DMS53 (cell line): ENCODE measurements at places on chromosomes 11 and 22.

DNA sequence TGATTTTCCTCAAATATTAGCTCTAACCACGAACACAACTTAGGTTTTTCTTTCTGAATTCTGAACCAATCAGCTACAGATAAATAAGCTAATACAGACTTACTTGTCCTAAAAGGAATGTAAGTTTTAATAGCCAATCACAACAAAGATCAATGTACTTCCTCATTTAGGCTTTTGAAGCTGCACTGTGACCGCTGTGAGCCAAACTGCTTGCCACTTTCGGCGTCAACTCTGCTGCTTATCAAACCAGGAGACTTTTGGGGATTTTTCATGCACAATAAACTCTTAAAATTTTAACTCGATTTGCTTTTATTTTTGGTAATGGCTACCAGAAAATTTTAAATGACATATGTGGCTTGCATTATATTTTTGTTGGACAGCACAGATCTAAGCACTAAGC, 92.5 kb downstream of the TMPRSS5 start:
- DNase-seq: no peak

GRCh38 chr22:41285441-41285819, 557 bp downstream of the RANGAP1 start:
- DNase-seq: peak; percentile 85

- DNase-seq: peak; percentile 79
Measured at GRCh38 chr11:45110562-45110961, 35.9 kb upstream of the PRDM11 start.

DNA sequence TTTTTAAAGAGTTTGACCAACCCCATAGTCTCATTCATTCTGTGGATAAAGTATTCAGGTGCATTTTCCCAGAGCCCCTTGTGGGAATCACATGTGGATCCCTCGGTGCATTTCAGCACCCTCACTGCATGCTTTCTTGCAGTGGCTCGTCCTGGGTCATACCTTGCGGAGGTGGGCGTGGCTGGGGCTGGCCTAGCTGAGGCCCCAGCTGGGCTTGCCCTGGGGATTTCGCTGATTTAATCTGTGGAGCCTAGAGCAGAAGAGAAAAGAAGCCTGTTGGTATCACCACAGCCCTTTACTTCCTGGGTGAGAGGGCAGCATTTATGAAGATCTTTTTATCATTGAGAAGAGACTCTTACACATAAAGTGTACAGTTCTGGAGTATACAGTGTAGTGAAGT, 53.1 kb downstream of the FBXO7 start:
- no peak for DNase-seq

- peak; percentile 56 for DNase-seq
Measured at GRCh38 chr11:870127-870413, 27.4 kb downstream of the TSPAN4 start.

GRCh38 chr11:125141686-125142535, 22.6 kb upstream of the PKNOX2 start:
- DNase-seq: peak; percentile 25

DNA sequence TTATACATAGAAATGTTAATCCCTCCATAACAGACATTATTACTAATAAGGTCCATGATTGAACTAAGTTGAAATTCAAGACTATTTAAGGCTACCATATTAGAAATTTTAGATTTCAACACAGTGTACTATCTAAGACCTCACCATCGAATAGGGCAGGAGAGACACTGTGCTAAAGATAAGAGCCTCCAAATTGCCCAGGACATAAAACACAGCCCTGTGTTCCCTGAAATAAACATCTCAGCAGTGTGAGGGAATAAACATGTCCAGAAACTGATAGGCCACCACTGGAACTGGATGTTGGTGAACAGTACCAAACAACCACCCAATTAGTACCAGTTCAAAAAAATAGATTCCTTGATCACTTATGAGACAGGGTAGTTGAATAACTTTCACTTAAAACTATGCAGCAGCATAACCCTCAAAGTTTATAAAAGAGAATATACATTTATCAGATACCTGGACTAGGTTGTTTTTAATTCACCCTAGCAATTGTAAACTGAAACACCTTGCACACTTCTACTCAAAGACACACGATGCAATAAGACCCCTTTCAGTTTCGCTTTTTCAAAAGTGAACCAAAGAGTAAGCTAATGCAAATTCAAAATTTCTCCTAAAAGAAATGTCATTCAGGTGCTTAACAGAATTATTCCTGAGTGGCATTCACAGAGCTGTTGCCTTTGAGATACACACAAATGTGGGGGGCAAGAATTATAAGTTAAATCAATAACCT, 34.3 kb downstream of the USP28 start:
- no peak for DNase-seq

- no peak for DNase-seq
Measured at GRCh38 chr11:59223611-59224010, 10.9 kb upstream of the MPEG1 start.

GRCh38 chr22:45608763-45609180, 62.9 kb upstream of the ATXN10 start:
- no peak for DNase-seq

GRCh38 chr11:68042219-68043028, 3.6 kb downstream of the TCIRG1 start:
- peak; percentile 40 for DNase-seq

GRCh38 chr11:134045799-134046635, 22.9 kb upstream of the JAM3 start:
- DNase-seq: peak; percentile 86

- no peak for DNase-seq
Measured at GRCh38 chr11:133892126-133892525, 46.8 kb upstream of the SPATA19 start.

DNA sequence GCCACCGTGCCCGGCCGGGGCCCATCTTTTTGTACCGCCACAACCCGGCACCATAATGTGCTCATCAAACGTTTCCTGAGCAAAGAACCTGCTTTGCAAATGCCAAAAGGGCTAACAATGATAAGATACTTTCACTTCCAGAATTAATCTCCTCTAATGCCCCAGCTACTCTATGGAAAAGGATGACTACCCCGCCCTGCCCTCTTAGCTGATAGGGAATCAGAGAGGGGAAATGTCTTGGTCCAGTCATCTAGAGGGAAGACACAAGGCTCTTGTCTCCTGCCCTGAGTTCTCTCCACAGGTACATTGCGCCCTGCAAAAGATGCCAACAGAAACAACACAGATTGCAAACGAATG, 586 bp downstream of the TTLL1 start:
- no peak for DNase-seq

DNA sequence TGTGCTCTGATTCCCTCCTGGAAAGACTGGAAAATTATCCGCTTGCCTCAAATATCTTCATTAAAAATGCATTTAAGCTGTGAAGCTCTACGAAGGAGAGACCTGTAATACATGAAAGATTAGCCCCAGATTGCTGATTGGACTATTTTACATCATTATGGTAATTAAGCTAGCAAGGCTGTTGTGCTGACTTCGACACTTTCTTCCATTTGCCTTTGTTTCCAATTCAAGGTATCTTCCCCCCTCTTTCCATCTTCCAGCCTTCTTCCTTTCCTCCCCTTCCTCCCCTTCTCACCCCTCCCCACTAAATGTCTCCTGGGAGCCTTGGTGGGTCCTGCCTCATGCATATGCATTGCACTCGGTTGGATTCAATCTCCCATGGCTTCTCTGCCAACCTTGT, 710.8 kb downstream of the OPCML start:
- no peak for DNase-seq

DNA sequence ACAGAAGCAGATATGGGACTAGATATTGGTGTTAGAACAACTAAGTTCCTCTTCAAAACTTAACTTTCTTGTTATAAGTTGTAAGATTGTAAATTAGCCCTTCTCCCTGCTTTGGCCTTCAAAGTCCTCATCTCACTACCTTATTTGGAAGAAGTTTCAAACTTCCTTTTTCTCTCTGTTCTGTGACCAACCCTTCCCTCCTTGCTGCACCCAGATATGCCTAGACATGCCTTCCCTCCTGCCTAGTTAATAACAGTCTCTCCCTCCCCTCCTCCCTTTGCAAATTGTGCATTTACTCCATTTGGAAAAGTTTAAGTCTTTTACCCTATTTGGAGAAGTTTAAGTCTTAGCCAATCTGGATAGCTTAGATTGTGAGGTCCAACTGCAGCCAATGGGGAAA, 4.9 kb downstream of the OR52K2 start:
- DNase-seq: no peak

DNA sequence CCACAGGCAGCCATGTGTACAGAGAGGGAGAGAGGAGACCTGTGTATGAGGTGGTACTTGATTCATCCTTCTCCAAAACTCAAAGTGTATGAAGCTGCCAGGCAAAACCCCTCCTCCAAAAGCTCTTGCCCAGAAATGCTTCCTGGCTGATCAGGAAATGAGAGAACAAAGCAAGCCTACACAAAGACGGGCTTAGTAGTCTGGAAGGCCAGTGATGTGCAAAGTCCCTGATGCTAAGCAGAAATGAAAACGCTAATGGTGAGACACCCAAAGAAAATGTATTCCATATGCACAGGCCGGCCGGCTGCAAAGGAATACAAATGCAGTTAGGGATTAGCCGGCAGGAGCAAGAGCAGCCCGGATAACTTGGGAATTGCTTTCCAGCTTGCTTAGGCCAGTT, 234.9 kb upstream of the CADM1 start:
- no peak for DNase-seq

- DNase-seq: no peak
Measured at GRCh38 chr11:76791861-76792260, 8.7 kb downstream of the TSKU start.

DNA sequence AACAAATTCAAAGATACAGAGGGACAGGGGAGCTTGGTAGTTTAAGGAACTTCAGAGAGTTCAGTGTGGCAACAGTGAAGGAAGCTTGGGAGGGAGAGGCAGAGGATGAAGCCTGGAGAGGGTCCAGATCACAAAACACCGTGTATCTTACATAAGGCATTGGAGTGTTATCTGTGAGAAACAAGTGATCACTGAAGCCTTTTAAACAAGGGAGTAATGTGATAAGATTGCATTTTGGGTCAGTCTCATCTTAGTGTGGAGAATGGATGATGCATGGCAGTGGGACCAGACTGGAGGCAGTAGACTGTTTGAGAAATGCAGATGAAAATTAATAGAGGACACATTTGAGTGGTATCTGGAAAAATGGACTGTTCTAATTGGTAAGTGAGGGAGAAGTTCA, 79.4 kb downstream of the EXT2 start:
- DNase-seq: no peak

DNA sequence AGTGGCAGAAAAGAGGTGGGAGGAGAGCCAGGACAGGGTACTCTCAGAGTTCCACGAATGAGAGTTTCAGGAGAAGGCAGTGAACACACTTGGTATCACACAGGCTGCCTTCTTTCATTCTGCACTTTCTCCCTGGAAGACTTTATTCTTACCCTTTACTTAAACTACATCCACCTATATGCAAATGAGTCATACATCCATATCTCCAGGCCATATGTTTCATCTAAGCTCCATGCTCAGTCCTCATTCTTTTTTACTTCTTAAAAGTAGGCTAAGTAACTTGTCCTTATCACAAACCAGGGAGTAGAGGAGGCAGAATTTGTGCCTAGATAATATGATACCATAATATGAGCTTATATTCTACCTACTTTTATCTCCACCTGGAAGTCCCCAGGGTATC, 6.2 kb upstream of the HYLS1 start:
- no peak for DNase-seq

DNA sequence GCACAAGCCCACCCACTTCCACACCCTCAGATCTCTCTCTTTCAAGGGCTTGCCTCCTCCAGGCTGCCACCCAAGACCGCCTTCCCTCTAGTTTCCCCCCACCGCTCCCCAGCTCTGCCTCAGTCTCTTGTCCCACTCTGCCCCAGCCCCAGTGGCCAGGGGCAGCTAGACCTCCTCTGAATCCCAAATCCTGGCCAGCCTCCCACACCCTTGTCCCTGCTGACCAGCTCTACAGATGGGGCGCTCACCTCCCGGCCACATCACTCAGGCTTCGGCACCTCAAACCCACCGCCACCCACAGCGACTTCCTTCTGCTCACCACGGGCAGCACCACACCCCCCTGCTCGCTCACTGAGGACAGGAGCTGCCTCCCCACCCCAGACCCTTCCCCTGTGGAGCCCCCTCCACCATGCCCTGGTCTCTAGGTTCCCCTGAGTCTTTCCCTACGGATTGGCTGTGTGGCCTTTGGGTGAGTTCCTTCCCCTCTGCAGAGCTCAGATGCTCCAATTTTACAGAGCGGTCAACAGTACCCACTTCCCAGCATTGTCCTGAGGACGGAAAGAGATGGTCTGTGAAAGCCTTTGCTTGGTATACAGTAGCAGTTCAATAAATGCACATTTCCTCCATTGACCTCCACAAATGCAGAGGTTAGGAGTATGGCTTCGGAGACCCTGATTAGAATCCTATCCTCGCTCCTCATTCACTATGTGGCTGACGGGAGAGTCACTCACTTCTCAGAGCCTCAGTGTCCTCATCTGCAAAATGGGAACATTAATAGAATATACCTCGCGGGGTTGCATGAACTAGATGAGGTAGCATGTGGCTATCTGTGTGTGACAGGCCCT, 11.5 kb upstream of the SPI1 start:
- DNase-seq: no peak

DNA sequence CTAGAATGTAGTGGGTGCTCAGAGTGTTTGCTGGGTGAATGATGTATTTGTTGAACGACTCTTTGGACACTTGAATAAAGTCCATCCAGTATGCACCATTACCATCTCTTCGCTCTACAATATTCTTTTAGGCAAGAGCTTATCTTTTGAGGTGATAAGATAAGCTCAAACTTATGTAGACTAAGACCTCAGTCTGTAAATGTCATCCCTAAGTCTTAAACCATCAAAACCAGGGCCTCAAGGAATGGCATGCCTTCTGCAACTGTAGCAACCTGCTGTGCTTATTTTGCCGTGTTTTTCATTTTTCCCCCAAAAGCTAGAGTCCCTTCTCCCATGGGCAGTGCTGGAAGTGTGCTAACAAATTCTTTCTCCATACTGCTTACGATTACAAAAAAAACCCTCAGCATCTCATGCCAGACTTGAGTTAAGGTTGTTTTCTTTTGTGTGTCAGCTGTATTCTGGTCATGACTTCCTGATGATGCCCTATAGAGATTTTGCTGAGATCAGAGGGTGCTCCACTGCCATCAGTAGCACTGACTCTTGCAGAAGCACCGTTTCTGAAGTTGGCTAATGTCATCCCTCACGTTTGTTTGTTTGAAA, 27.8 kb downstream of the LIMK2 start:
- no peak for DNase-seq

- DNase-seq: peak; percentile 24
Measured at GRCh38 chr11:57646799-57647303, 2.9 kb downstream of the YPEL4 start.

- DNase-seq: no peak
Measured at GRCh38 chr11:110909336-110909735, 197.1 kb upstream of the ARHGAP20 start.

- DNase-seq: no peak
Measured at GRCh38 chr11:104892723-104893511, 5.3 kb downstream of the CASP12 start.
